Bronchial epithelial cell (primary cell): ENCODE measurements at places on chromosomes 4 and X. TPM values are rescaled to one million over a fixed set of nuclear protein-coding genes. Genes with fewer than 3 reads are reported as not detected.
A peak's percentile ranks its signal among the peaks of the same experiment; 100 is the strongest.

GRCh38 chr4:76059750-76060149, 14.8 kb upstream of the ART3 start:
- peak; percentile 97 for DNase-seq

DNA sequence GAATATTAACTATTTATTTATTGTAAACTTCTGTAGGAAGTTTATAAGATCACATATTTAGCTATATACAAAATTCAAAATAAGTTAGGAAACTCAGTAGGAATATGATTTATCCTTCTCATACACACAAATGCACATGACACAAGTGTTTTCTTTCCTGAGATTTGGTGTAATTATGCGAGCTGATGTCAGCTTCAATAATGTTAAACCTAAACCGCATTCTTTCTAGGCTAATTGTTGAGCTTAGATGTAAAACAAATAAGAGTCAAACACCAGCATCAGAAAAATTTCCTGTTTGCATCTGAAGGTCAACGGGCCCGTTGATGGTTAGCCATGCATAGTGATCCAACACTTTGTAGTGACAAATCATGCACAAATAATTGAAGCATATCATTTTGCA, 30.8 kb downstream of the RASGEF1B start:
- no peak for DNase-seq

BMP3 gene
- total RNA-seq = under 0.01 and 0.38 TPM in 2 replicates

DNA sequence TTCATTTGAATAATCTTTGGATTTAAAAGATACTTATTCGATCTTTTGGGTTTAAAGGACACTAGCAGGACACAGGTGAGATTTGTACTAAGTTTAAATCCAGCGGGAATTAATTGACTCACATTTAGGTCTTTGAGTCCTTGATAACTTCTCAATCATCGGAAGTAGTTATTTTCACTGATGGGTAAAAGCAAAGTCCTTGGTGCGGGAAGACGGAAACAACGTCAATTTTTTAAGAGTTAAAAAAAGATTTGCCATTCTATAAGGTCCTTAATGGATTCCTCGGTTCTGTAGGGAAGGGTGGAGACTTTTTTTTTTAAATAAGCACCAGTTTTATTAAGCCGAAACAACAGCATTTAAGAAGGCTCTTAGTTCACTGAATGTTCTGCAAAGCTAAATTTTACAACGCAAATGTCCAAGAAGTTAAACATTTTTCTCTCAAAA, 2.9 kb downstream of the TMSB4X start:
- peak; percentile 64 for DNase-seq

P2RY4 gene
- 0.13 TPM in 1 of 2 replicates, not detected in the other for total RNA-seq

DNA sequence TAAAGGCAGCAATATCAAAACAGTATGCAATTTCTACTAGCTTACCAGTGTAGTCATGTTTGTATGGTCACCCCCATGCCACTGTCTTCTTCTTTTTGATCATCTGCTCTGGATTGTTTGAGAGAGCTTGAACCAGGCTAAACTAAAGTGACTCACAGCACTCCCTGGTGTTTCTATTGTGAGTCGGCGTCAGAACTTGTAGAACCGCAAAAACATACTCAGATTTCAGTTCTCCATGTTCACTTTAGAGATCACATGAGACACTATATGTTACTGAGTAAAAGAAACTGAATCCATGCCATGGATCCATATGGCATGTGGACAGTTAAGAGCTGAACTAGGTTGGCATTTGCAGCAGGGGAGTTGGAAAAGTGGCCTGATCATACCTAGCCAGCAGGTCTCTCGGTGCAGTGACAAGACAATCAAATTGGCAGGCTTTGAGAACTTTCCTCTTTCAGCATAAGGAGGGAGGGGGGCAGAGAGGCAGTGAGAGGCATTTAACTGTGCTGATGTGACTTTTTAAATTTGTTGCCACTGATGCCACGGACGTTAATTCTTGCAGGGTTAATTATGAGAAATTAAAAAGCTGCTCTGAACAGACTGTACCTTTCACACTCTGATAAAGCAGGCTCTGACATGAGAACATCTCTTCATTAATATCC, 88.4 kb downstream of the AFF2 start:
- peak; percentile 8 for DNase-seq

DNA sequence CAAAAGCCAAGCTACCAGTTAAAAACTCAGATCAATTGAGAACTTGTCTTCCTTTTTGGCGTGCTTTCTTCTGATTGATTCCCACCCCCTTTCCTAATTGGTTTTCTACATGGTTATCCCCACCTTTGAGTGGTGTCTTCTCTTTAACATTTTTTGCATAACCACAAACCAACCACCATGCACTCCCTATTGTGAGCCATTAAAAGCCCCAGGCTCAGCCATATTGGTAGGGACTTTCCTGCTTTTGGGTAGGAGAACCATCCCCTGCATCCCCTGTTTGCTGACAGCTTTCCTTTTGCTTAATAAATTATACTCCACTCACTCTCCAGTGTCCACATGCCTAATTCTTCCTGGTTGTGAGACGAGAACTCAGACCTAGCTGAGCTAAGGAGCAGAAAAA, 1651.4 kb upstream of the IGFBP7 start:
- DNase-seq = no peak

- DNase-seq = peak; percentile 44
These were observed 6.8 kb upstream of the CLCN5 start for GRCh38 chrX:49915361-49916222.

YY2 gene
- 0.79 and 1.3 TPM in 2 replicates for total RNA-seq
